ENCODE measurements at places on chromosomes 4 and X. TPM values are rescaled to one million over a fixed set of nuclear protein-coding genes. Genes with fewer than 3 reads are reported as not detected.

The IRS4 gene
- not detected for total RNA-seq

The SLAIN2 gene
- 109 TPM for total RNA-seq

DNA sequence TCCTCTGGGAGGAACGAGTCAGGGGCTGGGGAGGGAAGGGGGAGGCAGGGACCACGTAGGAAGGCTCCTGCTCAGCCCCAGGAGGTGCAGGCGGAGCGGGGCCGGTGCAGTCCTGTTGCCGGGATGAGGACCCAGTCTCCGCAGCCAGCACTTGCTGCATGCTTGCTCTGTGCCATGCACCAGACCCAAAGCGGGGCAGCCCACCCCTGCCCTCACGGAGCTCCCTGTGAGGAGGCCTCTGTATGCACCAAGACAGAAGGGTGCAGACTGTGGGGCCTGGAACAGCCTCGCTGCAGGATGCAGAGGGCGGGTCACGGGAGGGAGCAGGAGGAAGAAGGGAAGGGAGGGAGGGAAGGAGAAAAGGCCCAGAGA lies 61.9 kb downstream of the ABLIM2 start:
- no peak for DNase-seq

DNA sequence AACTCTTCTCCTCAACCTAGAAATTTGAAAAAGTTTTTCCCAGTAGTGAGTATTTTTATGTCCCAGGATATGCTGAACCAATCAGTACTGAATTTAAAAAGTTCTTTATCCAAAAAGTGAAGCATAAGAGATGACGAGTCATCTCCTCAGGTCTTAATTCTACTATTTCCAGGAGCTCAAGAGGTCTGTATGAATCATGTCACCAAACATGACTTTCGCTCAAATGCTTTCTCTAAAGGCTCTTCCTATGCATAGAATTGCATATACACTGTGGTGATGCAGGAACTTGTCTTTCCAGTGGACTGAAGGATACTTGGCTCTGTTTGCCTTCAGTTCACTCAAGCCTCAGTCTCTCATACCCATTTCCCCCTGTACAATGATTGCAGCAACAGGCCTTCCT lies 36.1 kb downstream of the ZNF41 start:
- no peak for DNase-seq

DNA sequence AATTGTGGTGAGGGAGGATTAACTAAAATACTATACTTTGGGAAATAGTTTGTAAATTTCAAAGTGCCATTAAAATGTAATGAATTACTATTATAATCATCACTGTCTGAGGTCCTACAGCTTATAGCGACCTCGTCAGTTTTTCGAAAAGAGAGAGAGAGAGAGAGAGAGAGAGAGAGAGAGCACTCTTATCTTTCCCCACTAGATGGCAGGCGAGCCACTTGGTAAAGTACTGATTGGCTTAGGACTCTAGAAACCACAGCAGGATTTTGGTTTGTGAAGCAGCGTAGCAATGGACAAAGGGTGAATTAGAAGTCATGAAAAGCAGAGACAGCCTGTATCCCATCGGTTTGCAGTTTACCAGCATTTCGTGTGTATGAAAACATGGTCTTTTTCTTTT lies 52.5 kb downstream of the LINC00632 start:
- no peak for DNase-seq

- no peak for DNase-seq
These were observed 30.7 kb downstream of the SRPX2 start for GRCh38 chrX:100674705-100675104.

All from aorta (tissue), 5 donors.